ENCODE measurements at places on chromosomes 2 and 18. TPM values are rescaled to one million over a fixed set of nuclear protein-coding genes. Genes with fewer than 3 reads are reported as not detected.

The MYCN gene
- not detected for total RNA-seq

The RGPD4 gene
- 0.39 TPM for total RNA-seq

The SOX11 gene
- not detected for total RNA-seq

The SERPINB12 gene
- not detected for total RNA-seq

DNA sequence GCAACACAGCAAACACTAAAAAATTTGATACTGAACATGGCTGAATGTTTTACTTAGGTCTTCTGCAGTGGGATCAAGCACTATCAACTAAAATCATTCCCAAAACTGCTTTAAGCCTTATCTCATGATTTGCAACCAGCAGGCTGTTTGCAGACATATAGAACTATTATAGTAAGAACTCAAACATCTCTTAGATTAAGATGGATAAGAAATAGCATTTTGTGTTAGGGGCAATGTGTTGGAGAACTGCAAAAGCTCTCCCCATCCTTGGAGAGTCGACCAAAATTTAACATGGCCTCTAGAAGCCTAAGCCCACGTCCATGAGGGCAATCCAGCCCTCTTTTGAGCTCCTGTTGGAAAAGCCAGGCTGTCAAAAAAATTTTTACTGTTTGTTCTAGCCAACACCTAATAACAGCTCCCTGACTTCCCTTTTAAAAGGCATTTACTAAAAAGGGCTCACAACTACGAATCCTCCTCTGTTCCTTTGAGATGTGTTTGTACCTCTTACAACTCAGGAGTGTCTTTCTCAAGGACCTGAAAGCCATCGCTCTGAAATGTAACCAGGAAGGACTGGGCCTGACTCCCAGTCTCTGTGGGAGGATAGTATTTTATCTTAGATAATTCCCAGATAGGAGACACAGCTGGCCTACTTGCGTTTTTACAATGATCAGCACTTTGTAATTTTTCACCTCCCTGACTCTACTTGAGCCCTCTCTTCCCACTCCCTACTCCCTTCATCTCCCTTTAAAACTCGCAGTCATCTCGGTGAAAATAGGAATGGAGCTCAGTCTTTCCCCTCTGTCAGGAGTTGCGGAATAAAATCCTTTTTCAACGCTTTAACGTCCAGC, 1.4 kb downstream of the KRCC1 start:
- DNase-seq = no peak

- no peak for DNase-seq
Measured at GRCh38 chr2:109264595-109265328, 135.8 kb downstream of the SH3RF3 start.

Data from T-helper 17 cell (primary cell).